ENCODE measurements at places on chromosomes 11 and 22.
A peak's percentile ranks its signal among the peaks of the same experiment; 100 is the strongest.

DNA sequence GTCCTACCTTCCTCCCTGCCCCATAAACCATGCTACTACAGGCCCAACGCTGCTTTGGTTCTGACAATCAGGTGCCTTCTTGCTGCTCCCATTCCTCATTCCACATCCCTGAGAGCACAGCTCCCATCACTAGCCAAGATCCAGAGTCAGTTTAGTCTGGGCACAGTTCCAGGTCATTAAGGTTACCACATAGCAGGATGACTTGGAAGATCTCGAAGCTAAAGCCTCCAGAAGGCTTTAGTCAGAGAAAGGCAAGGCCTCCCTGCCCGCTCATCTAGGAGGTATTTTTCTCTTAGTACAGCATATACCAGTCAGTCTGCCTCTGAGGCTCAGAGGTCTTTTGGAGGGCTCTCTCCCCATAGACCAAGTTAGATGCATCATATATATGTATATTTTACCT, 30.3 kb downstream of the TRIM66 start:
- no peak for DNase-seq

DNA sequence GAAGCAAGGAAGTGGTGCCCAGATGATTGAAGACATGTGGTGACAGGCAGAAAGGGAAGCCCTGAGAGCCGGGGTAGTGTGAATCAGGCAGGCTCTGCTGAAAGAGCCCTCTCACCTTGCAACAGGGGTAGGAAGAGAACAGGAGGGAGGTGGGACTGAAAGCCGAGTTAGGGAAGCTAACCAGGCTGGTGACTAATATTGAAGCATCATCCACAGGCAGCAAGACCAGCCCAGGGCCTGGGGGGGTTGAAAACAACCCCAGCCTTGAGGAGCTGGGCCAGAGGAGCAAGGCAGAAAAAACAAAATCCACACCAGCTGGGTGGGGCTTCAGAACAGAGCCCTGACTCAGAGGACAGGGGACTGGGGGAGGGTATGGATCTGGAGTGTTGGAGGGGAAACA, 35.0 kb upstream of the CRTAM start:
- peak; percentile 10 for DNase-seq

DNA sequence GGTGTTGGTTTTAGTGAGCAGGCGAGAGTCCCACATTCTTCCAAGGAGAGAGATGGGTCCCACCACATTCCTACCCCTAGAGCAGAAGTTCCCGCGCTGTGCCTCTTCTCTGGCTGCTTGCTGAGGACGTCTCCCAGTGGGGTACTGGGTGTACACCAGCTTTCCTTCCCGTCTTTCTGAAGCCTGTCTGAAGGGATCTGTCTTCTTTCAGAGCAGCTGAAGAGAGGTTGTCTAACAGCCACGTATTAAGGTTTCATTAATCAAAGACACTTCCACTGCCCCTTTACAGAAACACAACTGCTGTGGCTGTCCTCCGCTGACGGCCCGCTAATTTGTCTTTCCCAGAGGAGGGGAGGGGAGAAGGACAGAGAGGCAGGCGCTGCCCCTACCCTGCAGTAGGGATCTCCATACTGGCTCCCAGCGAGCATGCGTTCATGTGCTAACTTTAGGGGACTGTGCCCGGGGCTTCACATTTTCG, 56.0 kb downstream of the ZBTB16 start:
- no peak for DNase-seq

- no peak for DNase-seq
Measured at GRCh38 chr11:43941257-43941994, 1.0 kb upstream of the C11orf96 start.

GRCh38 chr11:12893787-12894672, 115.1 kb upstream of the RASSF10 start:
- peak; percentile 27 for DNase-seq

DNA sequence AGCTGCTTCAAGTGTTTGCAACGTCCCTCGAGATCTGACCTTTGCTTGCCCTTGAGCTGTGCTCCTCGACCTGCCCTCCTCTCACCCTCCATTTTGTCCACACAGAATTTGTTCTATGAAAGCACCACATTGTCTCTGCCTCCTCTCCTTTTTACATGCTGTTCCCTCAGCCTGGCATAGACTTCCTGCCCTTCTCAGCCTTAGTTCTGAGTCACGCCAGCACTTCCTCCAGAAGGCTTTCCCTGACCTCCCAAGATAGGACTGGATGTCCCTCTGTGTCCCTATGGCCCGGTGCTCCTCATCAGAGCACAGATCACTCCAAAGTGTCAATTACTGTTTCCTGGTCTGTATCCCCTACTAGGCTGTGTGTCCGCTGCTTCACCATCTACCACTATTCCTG, 16.2 kb downstream of the JHY start:
- no peak for DNase-seq

DNA sequence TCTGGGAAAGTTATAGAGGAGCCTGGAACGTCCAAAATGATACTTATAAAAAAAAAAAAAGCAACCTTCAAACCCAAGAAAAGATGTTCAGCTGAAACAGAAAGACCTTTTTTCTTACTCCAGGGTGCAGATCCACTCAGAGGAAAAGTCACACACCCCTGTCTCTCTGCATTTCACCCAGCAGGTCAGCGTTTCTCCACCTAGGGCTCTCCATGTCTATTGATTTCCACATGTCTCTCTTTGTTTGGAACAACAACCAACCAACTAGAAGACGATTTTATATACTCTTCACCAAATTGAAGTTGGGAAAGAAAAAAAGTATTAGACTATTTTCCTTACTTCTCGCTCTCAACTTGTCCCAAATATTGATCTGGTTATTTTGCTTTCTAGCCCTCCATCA, 42.2 kb upstream of the BLID start:
- peak; percentile 17 for DNase-seq

DNA sequence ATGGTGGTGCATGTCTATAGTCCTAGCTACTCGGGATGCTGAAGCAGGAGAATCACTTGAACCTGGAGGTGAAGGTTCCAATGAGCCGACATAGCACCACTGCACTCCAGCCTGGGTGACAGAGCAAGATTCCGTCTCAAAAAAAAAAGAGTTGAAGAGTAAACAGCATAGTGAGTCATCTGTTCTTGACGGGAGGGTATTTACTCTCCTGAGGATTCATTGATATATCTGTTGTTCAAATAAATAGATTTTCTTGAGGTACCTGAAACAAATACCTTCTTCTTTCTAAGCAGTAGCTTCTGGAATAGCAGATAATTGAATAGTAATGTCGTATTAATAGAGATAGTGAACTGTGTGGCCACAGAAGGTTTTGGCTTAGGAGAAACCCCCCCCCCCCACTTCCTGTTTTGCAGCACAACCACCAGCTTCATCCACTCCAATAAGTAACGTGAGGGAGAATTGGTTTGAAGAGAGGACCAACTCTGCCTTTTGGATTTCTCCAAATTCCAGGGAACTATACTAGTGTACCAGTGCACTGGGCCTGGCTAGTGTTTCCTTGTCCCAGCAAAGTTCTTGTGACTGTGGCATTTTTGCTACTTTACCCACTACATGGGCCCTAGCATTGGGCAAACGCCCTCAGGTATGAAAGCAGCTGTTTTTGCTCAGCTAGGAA, 90.0 kb downstream of the PRMT3 start:
- no peak for DNase-seq

GRCh38 chr22:17943533-17944249, 80.7 kb downstream of the MICAL3 start:
- no peak for DNase-seq

DNA sequence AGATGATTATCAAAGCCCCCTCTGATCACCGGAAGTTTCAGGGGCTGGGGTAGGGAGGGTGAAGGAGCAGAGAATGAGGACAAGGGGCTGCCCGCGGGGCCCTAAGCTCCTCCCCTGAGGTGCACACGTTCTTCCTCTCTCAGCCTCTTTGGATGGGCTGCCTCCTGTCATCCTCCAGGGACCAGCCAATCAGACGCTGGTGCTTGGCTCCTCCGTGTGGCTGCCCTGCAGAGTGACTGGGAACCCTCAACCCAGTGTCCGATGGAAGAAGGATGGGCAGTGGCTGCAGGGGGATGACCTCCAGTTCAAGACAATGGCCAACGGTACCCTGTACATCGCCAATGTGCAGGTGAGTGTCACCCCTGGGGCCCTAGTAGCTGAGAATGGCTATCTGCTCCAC, 7.5 kb downstream of the ROBO3 start:
- DNase-seq: no peak

DNA sequence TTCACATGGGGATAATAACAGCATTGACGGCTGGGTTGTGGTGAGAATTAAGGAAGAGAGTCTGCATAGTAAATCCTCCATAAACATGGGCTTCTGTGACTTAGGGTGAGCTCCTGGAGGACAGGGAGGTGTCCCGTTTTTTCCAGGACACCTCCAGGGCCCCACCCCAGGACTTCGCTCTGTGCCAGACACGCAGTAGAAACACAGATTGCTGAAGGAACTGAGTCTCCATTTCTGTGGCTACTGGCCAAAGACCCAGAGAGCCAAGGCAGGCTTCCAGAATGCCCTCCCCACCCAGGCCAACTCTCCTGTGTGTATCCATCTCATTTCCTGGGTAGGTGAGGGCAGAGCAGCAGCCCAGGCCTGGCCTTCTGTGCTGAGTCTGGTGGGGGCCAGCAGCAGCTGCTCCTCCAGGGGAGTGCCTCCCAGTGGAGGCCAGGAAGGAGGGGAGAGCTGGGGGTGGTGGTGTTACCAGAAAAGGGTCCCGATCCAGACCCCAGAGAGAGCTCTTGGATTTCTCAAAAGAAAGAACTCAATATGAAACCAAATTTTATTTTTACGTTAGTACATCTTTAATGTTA, 9.5 kb upstream of the RFPL3 start:
- no peak for DNase-seq

GRCh38 chr22:19448076-19448607, 631 bp upstream of the C22orf39 start:
- peak; percentile 56 for DNase-seq

GRCh38 chr22:28829358-28830181, 29.2 kb upstream of the XBP1 start:
- peak; percentile 37 for DNase-seq

GRCh38 chr11:121236115-121237001, 56.2 kb upstream of the SC5D start:
- no peak for DNase-seq

DNA sequence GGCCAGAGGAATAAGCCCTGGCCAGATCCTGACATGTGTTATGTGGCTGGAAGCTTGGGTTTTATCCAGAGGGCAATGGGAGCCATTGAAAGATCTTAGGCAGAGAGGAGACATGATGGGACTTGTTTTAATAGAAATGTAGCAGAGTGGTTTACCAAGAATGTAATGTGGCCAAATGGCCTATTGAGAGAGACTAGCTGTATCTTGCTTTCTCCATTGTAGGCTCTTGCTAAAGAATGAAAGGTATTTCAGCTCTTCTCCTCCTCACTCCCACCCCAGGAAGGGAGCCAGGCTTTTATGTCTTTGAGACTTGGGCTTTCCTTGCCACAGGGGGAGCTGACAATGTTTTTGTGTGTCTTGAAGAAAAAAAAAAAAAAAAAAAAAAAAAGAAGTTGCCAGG, 82.3 kb downstream of the TRIM29 start:
- DNase-seq: peak; percentile 24

GRCh38 chr11:17786824-17787525, 52.4 kb downstream of the KCNC1 start:
- DNase-seq: peak; percentile 18

DNA sequence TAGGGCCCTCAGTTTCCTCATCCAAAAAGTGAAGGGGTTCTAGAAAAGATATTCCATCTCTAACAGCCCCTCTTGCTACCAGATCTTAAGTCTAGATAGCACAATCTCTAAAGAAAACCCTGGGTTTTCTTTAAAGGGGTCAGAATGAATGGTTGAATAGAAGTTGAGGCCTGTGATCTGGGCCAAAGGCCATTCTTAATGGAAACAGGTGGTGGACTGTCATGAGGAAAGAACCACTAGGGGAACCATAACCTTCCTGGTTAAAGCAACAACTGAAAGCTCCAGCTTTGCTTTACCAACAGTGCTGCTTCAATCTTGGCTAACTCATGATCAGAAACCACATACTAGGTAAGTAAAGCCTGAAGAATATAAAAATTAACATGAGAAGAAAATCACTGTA, 1.8 kb downstream of the CELF1 start:
- peak; percentile 49 for DNase-seq

GRCh38 chr11:64157631-64158394, 8.1 kb downstream of the MACROD1 start:
- DNase-seq: no peak

DNA sequence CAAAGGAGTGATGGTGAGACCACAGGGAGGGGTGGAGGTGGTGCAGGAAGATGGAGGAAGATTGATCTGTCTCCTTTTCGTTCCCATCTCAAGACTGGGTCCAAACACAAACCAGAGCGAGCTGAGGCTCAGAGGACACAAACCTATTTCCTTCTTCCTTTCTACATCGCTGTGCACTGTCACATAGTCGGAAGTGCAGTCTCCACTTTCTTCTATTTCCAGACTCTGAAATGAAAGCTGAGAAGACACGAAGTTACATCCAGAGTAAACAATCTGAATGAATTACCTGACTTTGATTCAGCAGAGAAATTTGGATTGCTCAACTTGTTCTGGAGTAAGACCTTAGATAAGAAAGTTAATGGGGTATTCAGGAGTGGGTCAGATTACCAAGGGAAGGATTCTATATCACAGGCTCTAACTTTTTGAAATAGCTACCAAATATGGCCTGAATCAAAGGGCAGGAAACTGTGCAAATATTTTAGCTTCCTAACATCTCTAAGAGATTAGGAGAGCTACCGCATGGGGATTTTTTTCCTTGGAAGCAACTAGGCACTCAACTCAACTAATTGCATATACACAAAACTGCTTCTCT, 14.4 kb downstream of the OVCH2 start:
- no peak for DNase-seq

DNA sequence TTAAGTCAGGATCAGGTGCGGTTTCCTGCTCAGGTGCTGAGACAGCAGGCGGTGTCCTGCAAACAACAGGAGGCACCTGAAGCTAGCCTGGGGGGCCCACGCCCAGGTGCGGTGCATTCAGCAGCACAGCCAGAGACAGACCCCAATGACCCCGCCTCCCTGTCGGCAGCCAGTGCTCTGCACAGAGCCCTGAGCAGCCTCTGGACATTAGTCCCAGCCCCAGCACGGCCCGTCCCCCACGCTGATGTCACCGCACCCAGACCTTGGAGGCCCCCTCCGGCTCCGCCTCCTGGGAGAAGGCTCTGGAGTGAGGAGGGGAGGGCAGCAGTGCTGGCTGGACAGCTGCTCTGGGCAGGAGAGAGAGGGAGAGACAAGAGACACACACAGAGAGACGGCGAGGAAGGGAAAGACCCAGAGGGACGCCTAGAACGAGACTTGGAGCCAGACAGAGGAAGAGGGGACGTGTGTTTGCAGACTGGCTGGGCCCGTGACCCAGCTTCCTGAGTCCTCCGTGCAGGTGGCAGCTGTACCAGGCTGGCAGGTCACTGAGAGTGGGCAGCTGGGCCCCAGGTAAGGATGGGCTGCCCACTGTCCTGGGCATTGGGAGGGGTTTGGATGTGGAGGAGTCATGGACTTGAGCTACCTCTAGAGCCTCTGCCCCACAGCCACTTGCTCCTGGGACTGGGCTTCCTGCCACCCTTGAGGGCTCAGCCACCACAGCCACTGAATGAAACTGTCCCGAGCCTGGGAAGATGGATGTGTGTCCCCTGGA, at the start of gene MYO7A:
MYO7A (plus strand) TSS at position 327 of the 772 bp plus-strand sequence. CDS start 2,389 bp downstream, outside the sequence.
- DNase-seq: no peak

DNA sequence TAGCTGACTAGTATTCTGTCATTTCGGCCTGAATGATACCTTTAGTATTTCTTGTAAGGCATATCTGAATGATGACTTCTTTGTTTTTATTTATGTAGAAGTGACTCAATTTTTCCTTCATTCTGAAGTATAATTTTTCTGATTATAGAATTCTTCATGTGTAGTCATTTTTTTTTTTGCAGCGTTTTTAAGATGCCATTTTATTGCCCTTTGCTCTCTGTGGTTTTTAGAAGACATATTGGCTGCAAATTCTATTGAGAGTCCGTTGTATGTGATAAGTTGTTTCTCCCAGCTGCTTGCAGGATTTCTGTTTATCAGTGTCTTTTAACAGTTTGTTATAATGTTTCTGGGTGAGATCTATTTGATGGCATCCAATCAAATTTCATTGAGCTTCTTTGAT, 1224.8 kb downstream of the JRKL start:
- DNase-seq: no peak
